ENCODE measurements at places on chromosomes 2 and 18. TPM values are rescaled to one million over a fixed set of nuclear protein-coding genes. Genes with fewer than 3 reads are reported as not detected.

Gene LMAN2L
- 11.7 TPM for total RNA-seq

Gene FRZB
- total RNA-seq = 4.6 TPM

Gene GALR1
- total RNA-seq = 0.83 TPM

Gene UGT1A5
- not detected for total RNA-seq

Gene CNDP1
- total RNA-seq = not detected

Gene KLHL41
- total RNA-seq = not detected

Gene NRBP1
- 51.3 TPM for total RNA-seq

Gene RTP5
- 0.54 TPM for total RNA-seq

Gene SCYGR4
- total RNA-seq = not detected

Gene CELF4
- 4.8 TPM for total RNA-seq

Gene CDK15
- total RNA-seq = 0.27 TPM

Gene RGPD3
- 0.67 TPM for total RNA-seq

Gene ATL2
- 159 TPM for total RNA-seq

Gene DCC
- 0.13 TPM for total RNA-seq

Gene SIX2
- total RNA-seq = not detected

Gene MOGAT1
- not detected for total RNA-seq

Gene LRP2
- total RNA-seq = not detected

Gene MC4R
- not detected for total RNA-seq

Gene UGT1A3
- total RNA-seq = 21.7 TPM

Gene GNLY
- 10.5 TPM for total RNA-seq

Gene ELOA2
- not detected for total RNA-seq

Gene SCN2A
- 4.1 TPM for total RNA-seq

Gene AGFG1
- total RNA-seq = 59.0 TPM

Gene C2orf78
- total RNA-seq = not detected
